ENCODE measurements at places on chromosomes 5 and 9. TPM values are rescaled to one million over a fixed set of nuclear protein-coding genes. Genes with fewer than 3 reads are reported as not detected.

The SHROOM1 gene
- 5.6 TPM for total RNA-seq

The SLC34A3 gene
- 1.6 TPM for total RNA-seq

The KCTD16 gene
- 0.89 TPM for total RNA-seq

The LMX1B gene
- total RNA-seq, result 1.8 TPM

The KIF24 gene
- 11.5 TPM for total RNA-seq

The C1QTNF3 gene
- total RNA-seq, result not detected

The SLU7 gene
- total RNA-seq, result 58.4 TPM

The NEK6 gene
- 35.6 TPM for total RNA-seq

The PCDHGB5 gene
- total RNA-seq, result 0.10 TPM

The ABLIM3 gene
- 15.9 TPM for total RNA-seq

The PCDHGA6 gene
- total RNA-seq, result 1.9 TPM

The C5orf52 gene
- total RNA-seq, result not detected

The JAKMIP2 gene
- 15.6 TPM for total RNA-seq

The OR13F1 gene
- total RNA-seq, result not detected

The GDNF gene
- total RNA-seq, result 0.31 TPM

The IQGAP2 gene
- 1.8 TPM for total RNA-seq

The EPB41L4B gene
- total RNA-seq, result 0.93 TPM

The TTC33 gene
- 27.6 TPM for total RNA-seq

The BARHL1 gene
- not detected for total RNA-seq

The NOL8 gene
- total RNA-seq, result 29.5 TPM

The MARCOL gene
- total RNA-seq, result not detected

The C5orf58 gene
- not detected for total RNA-seq

The PGM5 gene
- total RNA-seq, result not detected

The IL13 gene
- not detected for total RNA-seq

The LHX6 gene
- total RNA-seq, result 2.5 TPM

The SNCAIP gene
- total RNA-seq, result 4.7 TPM

The EGFLAM gene
- not detected for total RNA-seq

The KCNT1 gene
- not detected for total RNA-seq

The ZBED3 gene
- 0.89 TPM for total RNA-seq

The PHPT1 gene
- total RNA-seq, result 151 TPM

The PCDHA1 gene
- 0.02 TPM for total RNA-seq

The APBA1 gene
- total RNA-seq, result 0.21 TPM

The GFI1B gene
- 0.19 TPM for total RNA-seq

The CD74 gene
- total RNA-seq, result not detected

The GGTA1 gene
- not detected for total RNA-seq

The ANXA6 gene
- 424 TPM for total RNA-seq

The F12 gene
- total RNA-seq, result 5.6 TPM

The INSL4 gene
- total RNA-seq, result not detected

The FKTN gene
- total RNA-seq, result 30.9 TPM

The POLR3G gene
- total RNA-seq, result 5.5 TPM

The PCAT7 gene
- total RNA-seq, result 2.0 TPM

The TRPM3 gene
- total RNA-seq, result 0.09 TPM

The OMD gene
- total RNA-seq, result not detected

The IL5 gene
- total RNA-seq, result not detected

The NFIB gene
- 4.7 TPM for total RNA-seq

The WDR38 gene
- not detected for total RNA-seq

The PCDHB6 gene
- total RNA-seq, result 1.7 TPM

The SLC6A3 gene
- total RNA-seq, result not detected

The TAF11L10 gene
- total RNA-seq, result not detected

The PCDHGA12 gene
- total RNA-seq, result not detected

The IFNA16 gene
- total RNA-seq, result not detected

The NDUFA8 gene
- total RNA-seq, result 144 TPM
